ENCODE measurements at places on chromosomes 13 and 19.

DNA sequence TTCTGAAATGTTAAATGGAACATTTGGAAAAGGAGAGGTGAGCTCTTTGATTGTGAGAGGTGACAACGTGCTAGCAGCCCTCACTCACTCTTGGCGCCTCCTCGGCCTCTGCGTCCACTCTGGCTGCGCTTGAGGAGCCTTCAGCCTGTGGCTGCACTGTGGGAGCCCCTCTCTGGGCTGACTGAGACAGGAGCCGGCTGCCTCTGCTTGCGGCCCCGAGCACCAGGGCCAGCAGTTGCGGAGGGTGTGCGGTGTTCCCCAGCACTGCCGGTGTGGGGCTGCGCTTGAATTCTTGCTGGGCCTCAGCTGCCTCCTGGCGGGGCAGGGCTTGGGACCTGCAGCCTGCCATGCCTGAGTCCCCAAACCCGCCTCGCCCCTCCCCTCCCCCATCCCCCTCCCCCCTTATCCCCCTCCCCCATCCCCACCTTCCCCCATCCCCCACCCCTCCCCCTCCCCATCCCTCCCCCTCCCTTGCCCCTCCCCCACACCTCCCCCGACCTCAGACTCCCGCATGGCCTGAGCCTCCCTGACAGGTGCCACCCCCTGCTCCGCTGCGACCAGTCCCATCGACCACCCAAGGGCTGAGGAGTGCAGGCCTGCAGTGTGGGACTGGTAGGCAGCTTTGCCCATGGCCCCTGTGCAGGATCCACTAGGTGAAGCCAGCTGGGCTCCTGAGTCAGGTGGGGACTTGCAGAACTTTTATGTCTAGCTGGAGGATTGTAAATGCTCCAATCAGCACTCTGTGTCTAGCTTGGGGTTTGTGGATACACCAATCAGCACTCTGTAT, 411.0 kb downstream of the OLFM4 start:
- DNase-seq, result no peak

DNA sequence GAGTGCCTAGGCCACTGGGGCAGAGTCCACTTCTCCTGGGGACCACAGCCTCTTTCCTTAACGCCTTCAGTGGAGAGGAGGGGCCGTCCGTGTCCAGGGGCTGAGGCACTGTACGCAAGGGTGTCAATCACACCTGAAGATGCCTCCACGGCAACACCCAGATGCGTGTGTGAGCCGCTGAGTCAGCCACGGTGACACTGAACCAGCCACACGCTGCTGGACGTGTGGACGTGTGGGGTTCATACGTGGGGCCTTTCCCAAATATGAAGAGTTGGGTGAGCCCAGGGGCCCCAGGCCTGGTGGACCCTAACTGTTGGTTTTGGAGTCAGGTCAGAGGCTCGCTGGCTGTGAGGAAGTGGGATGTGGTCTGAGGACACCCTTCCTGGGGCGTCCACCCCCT, 51.6 kb downstream of the TMEM255B start:
- no peak for DNase-seq

DNA sequence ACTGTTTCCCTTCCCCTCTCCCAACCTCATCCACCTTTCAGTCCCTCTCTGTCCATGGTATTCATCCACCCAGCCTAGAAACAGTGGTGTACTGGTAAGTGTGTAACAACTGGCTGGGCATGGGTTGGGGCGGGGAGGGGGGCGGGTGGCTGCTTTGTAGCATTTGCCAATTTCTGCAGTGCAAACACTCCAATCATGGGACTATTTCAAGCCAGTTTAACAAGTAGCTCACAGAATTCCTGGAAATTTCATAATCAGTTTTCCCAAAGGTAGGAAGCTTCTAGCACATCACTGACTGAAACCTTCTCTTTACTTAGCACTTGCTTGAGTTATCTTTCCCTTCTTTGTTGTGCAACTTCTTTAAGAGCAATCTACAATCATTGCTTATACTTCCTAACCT, 100.8 kb upstream of the WASF3 start:
- no peak for DNase-seq

- no peak for DNase-seq
These were observed 1303.0 kb downstream of the EFNB2 start for GRCh38 chr13:105232439-105232838.
